Hematopoietic multipotent progenitor cell treated with erythropoietin and hydrocortisone succinate and interleukin-3 and kit ligand, for 6 days (in vitro differentiated cells): ENCODE measurements at places on chromosomes 6 and 20.

DNA sequence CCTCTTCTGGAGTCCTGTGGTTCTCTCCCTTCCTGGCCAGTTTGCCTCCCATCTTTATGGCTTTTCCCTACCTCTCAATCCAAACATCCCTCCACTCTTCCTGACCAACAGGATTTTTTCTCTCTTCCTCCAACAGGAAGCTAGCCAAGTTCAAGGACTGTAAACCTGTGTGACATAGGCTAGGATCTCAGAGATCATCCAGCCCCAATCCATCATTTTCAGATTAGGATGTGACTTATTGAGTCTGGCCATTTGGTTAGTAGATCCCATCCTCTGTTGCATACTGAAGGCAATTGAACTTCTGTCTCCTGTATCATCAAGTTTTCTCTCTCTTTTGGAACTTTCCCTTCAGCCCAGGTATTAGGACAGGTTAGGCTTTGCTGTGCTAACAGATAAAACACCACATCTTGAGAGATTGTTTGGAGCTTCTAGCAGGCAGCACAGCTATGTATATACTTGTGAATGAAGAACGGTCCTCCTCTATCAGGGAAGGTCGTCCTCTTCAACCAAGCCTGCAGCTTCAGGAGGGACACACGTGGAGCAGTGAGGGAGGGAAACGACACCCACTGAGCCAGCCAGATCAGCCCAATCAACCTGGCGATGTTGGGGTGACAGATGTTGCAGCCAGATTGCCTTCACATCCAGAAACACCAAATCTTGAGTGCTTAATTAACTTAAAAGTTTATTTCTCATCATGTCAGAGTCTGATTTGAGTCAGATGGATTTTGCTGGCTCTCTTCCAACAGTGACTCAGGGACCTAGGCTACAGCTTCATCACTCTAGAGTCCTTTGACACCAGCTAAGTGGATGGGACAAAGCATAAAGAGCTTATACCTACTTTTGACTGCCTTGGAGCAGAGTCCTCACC lies 106.8 kb downstream of the GJA10 start:
- DNase-seq, result peak; percentile 44

- no peak for DNase-seq
Observed at GRCh38 chr6:33924681-33925080, 120.9 kb upstream of the MLN start.

DNA sequence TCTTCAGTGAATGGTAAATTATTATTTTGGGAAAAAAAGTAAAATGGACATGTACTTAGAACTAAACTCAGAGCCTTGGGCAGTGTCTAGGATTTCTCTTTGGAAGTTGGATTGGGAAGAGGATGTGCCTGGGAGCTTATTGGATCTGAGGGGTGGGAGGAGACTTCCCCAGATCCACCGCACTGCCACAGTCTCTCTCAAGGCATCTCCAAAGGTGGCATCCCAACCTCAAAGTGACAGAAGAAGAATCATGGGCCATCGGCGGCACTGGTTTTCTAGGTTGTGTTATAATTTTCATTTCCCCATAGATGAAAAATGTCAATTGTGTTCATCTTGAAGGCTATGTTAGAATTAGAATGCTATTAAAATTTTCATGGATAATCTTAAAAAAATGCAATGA lies 66.8 kb upstream of the CD93 start:
- no peak for DNase-seq

DNA sequence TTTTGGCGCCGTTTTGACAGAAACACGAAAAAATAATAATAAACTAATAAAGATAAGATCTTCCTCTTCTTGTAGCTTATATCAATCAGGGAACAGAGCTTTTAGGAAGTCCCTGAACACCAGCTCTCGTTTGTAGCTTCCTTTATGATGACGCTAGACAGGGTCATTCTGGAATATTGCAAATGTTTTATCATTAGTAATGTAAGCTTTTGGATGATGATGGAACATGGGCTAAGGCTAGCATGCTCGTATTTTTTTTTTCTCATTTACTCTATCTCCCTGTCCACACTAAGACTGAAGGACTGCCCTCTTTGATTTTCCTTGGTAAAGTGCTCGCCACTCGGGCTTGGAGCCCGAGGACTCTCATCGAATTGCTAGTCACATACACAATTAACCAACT lies 22.1 kb upstream of the POM121L2 start:
- no peak for DNase-seq

GRCh38 chr6:87154641-87154992 lies 748 bp upstream of the ZNF292 start:
- no peak for DNase-seq

GRCh38 chr20:49620364-49621240 lies 52.7 kb upstream of the PTGIS start:
- DNase-seq, result no peak

GRCh38 chr6:1784422-1784884 lies 174.7 kb downstream of the FOXC1 start:
- DNase-seq, result no peak

- peak; percentile 4 for DNase-seq
Observed at GRCh38 chr6:67252663-67253062, 1382.4 kb upstream of the ADGRB3 start.
